Neural crest cell (in vitro differentiated cells): ENCODE measurements at places on chromosomes 5 and 9. TPM values are rescaled to one million over a fixed set of nuclear protein-coding genes. Genes with fewer than 3 reads are reported as not detected.

DNA sequence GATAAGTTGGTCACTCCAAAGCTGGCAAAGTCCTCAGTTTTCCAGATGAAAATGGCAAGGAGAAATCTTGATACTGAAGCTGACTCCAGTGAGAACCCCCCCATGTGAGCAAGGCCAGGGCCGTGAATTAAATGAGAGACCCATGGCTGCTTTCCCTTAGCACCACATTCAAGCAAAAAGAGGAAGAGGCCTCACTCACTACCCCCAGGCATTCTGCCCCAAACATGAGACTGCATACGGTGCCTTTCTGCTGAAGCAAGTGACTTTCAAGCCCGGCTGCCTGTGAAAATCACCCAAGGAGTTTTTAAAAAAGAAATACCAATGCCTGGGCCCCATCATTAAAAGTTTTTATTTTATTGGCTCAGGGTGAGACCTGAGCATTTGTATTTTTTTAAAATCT is 66.9 kb downstream of the TMEM252 start:
- no peak for DNase-seq

GRCh38 chr5:96257904-96258303 is 175.1 kb downstream of the PCSK1 start:
- DNase-seq: no peak

GRCh38 chr5:11037080-11037479 is 276.0 kb upstream of the DAP start:
- DNase-seq: no peak

GRCh38 chr5:145941448-145942130 is 5.2 kb downstream of the SH3RF2 start:
- DNase-seq: no peak

DNA sequence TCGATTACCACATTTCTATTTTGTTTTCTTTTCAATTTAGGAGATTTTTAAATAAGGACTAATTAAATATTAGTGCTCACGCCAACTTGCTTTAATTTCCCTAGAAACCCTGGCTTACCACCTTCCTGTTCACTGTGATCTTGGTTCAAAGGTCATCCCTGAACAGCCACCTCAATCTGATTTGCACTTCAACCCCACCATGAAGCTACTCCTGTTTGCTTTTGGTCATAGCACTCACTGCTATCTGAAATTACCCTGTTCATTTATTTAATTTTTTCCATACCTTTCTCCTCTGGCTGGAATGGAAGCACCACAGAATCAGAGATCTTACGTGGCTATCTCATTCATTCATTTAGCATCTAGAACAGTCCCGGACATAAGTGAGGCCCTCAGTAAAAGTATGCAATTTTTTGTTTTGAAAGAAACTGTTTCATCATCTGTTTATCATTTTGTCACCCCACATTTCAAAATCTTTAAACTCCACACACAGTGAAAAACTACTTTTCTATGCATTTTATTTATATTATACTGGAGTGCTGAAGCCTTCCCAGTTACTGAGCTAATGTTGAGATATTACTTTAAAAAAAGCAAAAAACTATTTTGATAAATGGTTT is 17.2 kb upstream of the ADAMTSL1 start:
- no peak for DNase-seq

GRCh38 chr5:131959906-131960305 is 14.4 kb upstream of the MEIKIN start:
- no peak for DNase-seq

GRCh38 chr5:172448999-172449398 is 5.3 kb downstream of the SH3PXD2B start:
- DNase-seq: no peak

GRCh38 chr5:76153271-76153670 is 70.1 kb downstream of the SV2C start:
- no peak for DNase-seq

DNA sequence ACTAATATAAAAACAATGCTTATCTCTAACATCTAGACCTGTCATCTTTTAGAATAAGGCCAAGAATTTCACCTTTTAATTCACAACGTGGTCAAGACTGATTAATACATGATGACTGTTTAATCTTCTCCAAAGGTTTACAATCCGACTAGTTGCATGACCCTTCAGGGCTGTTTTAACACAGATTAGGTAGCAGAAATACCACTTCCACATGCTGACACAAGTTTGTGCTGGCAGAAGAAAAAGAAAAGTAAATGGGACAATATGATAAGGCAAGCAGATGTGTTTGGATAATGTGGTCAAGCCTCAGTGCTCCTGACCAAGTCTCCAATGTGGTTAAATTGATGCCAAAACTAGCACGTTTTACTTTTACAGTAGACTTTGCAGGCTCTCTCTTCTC is 31.1 kb downstream of the SEMA6A start:
- DNase-seq: no peak

GRCh38 chr9:76720245-76720644 is 44.0 kb upstream of the PCA3 start:
- no peak for DNase-seq

GRCh38 chr5:166540156-166540555 is 1751.3 kb upstream of the WWC1 start:
- DNase-seq: no peak

The HACD4 gene
- 0.72 and 0.75 TPM in 2 replicates for total RNA-seq

The PCDHB2 gene
- 52.6 and 57.8 TPM in 2 replicates for total RNA-seq
